ENCODE measurements at places on chromosomes 2 and 18. TPM values are rescaled to one million over a fixed set of nuclear protein-coding genes. Genes with fewer than 3 reads are reported as not detected.

DNA sequence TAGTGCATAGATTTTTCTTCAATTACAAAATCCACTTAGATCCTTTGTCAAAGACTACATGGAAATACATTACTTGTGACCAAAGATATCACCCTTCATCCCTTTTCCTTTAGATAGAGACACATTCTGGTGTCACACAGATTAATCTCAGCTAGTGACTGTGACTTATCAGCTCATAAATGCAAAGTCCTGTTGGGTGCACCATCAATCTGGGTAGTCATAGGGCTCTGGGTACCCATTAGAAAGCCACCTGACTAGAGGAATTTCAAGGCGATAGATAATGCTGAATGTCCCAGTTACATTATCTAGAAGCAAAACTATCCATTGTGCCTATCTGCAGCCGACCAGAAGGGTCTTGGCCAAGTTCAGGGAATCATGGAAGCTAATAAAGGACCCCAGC lies 2.6 kb upstream of the APOB start:
- H3K4me3 ChIP-seq, result no peak overlapping the region
- DNase-seq, result no peak
- H3K27me3 ChIP-seq, result peaks cover 9% of the 10 kb centered on the region

DNA sequence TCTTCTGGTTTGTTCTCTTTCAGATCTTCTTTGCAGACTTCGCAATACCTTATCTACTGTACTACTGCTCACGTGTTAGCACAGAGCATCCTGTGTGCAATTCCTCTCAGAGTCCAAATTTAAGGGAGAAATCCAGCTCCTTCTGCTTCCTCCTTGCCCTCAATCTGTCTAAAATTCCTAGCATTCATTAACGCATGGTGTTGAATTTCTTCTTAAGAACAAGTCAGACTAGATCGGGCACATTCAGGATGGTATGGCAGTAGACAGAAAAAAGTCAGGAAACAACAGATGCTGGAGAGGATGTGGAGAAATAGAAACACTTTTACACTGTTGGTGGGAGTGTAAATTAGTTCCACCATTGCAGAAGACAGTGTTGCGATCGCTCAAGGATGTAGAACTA lies 206.1 kb upstream of the CDH7 start:
- no peak for DNase-seq
- H3K36me3 ChIP-seq, result no peaks in the 10 kb centered on the region
- no peak overlapping the region for H3K4me3 ChIP-seq
- H3K4me1 ChIP-seq, result no peaks in the 10 kb centered on the region

CHRNG gene
- total RNA-seq, result not detected

DNA sequence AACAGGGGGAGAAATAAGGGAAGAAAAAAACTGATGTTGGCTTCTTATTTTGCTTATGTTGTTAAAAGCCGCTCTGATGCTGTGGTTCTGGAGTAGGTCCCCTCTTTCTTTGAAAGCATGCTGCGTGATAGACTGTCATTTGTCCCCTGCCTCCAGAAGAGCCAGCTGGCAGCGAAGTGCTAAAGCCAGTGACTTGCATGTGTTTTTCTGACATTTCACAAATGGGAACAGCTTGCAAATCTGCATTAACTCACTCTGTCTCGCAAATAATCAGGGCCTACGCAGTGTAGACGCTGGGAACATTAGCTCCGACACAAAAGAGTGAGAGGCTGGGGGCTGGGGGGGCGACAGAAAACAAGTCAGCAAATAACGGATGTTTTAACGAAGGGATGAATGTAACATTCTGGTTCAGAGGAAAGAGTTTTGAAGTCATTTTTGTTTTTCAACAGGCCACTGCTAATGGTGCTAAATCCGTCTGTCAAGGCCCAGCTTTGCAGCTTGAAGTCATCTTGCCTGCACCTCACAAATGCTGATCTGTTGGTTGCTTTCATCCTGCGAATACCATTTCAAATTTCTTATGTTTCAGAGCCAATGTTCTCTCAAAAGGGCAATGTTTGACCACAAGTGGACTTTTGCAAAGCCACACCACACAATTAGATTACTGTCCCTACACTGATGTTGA lies 68.8 kb upstream of the PIK3C3 start:
- H3K27me3 ChIP-seq, result no peaks in the 10 kb centered on the region
- H3K27ac ChIP-seq, result no peak overlapping the region
- no peak overlapping the region for H3K4me3 ChIP-seq

DNA sequence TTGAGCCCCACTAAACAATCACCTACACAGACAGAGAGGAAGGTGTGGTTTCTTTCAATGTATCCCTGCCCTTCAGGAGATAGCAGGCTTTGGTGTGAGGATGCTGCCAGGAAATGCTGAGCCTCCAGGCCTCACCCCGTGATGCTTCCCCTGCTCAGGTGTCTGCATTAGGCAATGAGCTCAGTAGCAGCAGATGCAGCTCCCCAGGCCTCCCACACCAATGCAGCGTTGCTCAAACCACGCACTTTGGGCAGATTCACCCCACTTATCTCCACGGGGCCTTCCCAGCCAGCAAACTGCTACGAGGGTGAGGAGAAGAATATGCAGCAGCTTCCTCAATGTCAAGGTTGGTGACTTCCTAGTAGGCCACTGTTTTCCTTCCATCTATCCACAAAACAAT lies 229.3 kb upstream of the PXDN start:
- no peak for DNase-seq
